Activated CD4-positive, alpha-beta T cell treated with anti-CD3 and anti-CD28 coated beads, Interleukin-2, amount 50 U/mL, for 48 hours (primary cell): ENCODE measurements at places on chromosomes 12 and 14.
A peak's percentile ranks its signal among the peaks of the same experiment; 100 is the strongest.

- DNase-seq: no peak
Measured at GRCh38 chr12:105970885-105971284, 167.9 kb downstream of the NUAK1 start.

- DNase-seq: no peak
Measured at GRCh38 chr14:100173353-100173752, 13.9 kb upstream of the DEGS2 start.

GRCh38 chr12:44457465-44457864 lies 418.6 kb downstream of the NELL2 start:
- no peak for DNase-seq

GRCh38 chr12:122934722-122935121 lies 31.5 kb downstream of the ABCB9 start:
- DNase-seq: no peak

DNA sequence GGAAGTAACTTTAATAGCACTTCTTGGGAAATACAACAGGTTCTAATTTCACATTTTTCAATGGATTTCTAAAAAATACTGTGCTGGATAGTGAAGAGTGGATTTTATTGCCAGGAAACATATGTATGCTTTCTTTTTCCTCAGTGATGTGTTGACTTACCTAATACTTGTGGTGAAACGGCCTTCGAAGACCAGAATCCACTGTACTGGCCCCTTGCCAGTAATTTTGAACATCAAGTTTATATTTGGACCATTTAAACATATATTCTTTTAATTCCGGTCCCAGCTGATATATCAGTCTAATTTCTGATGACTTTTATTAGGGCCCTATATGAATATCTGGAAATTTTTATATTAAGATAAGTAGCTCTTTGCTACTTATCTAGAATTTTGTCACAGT lies 1.8 kb downstream of the MSRB3 start:
- no peak for DNase-seq

DNA sequence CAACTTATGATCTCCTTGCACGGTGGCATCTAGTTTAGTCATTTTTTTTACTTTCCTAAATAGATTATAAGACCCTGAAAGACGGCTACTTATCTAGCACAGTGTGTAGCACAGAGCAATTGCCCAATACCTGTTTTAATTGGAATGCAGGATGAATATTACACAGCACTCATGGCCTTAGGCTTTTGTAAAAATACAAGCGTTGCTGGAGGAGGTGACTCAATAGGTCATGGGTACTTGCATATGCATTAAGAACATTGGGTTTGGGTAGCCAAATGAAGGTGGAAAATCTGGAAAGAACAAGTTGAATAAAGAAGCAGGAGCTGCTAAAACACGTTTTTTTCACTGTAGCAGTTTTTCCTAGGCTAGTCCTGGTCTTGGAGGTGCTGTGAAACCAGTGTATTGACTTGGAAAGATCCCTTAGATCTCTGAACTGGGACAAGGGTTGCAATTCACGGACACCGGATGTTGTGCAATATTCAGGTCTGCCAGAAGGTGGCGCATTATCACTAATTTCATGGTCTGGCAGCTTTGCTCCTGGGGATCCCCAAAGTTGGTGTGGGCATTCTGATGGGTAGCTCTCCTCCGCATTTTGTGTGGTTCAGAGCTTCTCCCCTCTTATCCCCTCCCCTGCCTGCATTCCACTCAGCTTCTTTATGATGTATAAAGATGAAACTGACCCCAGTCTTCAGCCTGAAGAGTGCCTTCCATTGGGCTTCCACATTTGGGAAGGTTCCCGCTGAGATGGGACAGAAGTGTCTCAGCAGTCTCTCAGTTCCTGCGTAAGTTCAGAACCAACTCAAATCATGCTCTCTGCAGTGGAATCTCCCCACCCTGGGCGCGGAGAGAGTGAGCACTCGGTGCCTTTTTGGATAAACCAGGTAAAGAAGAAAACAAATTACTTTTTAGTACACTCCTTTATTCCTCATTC lies 278.3 kb downstream of the NRXN3 start:
- peak; percentile 59 for DNase-seq

DNA sequence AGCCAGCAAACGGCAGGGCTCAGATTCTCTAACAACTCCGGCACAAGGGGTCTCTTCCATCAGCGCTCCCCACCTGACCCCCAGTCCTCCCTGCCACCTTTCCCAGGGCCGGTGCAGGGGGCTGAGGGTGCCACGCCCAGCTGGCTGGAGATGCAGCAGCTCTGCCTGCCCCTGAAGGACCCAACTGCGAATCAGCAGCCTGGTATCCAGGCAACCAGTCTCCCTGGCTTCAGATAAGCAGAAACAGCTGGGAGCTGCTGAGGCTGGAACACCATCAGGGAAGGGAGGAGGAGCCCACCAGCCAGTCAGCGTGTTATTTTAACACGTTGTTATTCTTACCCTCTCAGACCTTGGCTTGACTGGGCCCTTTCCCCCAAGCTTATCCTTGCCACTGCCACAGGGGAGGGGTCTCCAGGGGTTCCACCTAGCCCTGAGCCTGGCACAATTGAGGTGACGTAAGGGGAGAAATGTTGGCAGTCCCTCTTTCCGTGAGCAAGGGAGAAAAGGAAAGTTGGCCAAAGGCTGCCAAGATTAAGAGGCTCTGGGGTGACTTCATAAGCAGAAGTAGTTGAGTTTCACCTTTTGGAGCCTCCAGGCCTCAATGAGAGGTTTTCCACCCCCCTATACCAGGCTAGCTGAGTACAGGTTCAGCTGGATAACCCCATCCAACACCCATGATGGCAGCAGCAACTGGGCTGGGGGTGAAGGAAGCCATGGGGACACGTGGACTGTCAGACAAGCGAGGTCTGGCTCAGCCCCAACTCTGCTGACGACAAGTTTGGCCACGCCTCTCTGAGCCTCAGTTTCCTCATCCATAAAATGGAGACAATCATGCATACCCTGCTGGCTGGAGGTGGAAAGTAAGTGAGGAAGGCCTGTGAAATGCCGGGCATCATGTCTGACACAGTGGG lies 91.1 kb downstream of the IRF2BPL start:
- no peak for DNase-seq

GRCh38 chr12:14393751-14394150 lies 28.3 kb downstream of the ATF7IP start:
- no peak for DNase-seq

GRCh38 chr14:38705220-38705619 lies 397.8 kb downstream of the SEC23A start:
- no peak for DNase-seq

DNA sequence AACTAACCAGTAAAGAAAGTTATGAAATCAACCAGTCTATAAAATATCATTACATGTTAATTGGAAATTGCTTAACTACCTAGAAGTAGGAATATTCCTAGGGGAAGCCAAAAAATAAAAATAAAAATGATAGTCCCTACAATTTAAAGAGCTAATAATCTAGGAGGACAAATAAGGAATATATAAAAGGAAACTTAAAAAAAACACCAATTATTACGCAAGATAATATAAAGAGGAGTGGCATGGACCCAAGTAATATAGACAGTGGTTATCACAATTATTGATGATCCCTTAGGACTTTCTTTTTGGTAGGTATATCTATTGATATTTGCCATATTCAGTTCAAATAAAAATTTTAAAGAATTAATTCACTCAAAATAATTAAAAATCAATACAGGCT lies 498.7 kb downstream of the SOX5 start:
- no peak for DNase-seq

- DNase-seq: no peak
Measured at GRCh38 chr12:105018012-105018411, 31.9 kb downstream of the NOPCHAP1 start.

GRCh38 chr12:132581348-132582057 lies 28.9 kb downstream of the LRCOL1 start:
- no peak for DNase-seq

DNA sequence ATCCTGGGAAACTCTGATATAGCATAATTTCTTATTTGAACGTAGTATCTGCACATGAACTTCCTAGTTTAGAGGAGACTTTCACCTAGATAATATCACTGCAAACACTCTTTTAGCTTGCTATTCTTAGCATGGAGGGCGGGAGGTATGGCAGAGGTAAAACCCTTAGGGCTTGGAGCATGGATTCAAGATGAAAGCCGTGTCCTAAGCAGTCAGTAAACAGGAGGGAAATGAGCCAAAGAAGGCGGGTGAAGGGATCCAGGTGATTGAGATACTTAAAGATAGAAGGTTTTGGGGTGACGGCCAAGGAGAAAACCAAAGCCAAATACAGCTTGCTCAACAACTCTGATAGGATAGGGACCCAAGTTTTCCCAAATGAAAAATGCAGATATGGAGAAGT lies 107.1 kb upstream of the BCAT1 start:
- no peak for DNase-seq
